ENCODE measurements at places on chromosomes 13 and 19. TPM values are rescaled to one million over a fixed set of nuclear protein-coding genes. Genes with fewer than 3 reads are reported as not detected.

Gene PEG3
- total RNA-seq = not detected

Gene C19orf85
- total RNA-seq = 0.29 TPM

Gene PLA2G4C
- 1.9 TPM for total RNA-seq

Gene ONECUT3
- total RNA-seq = not detected

Gene KIRREL2
- total RNA-seq = 0.73 TPM

Gene KCNJ14
- 1.1 TPM for total RNA-seq

Gene ZNF709
- total RNA-seq = 4.2 TPM

- H3K4me1 ChIP-seq = peaks cover 16% of the 10 kb centered on the region
- H3K27me3 ChIP-seq = peaks cover 65% of the 10 kb centered on the region
- no peaks in the 10 kb centered on the region for H3K36me3 ChIP-seq
- no peak overlapping the region for H3K27ac ChIP-seq
- peak; percentile 87 for DNase-seq
- H3K4me3 ChIP-seq = peak overlapping the region; percentile 63
Measured at GRCh38 chr19:13095393-13095784, 7.3 kb downstream of the LYL1 start.

- DNase-seq = peak; percentile 94
- H3K27ac ChIP-seq = no peak overlapping the region
- H3K4me3 ChIP-seq = no peak overlapping the region
- H3K27me3 ChIP-seq = no peaks in the 10 kb centered on the region
- peaks cover 22% of the 10 kb centered on the region for H3K36me3 ChIP-seq
- peaks cover 5% of the 10 kb centered on the region for H3K4me1 ChIP-seq
Measured at GRCh38 chr19:12796146-12797071, 5.1 kb downstream of the JUNB start.

GRCh38 chr13:94033830-94034642, 445.4 kb downstream of the DCT start:
- no peak overlapping the region for H3K27ac ChIP-seq
- H3K36me3 ChIP-seq = peaks cover 6% of the 10 kb centered on the region
- H3K4me3 ChIP-seq = no peak overlapping the region
- DNase-seq = no peak

GRCh38 chr13:66921437-66921836, 308.7 kb downstream of the PCDH9 start:
- no peaks in the 10 kb centered on the region for H3K27me3 ChIP-seq
- no peak overlapping the region for H3K27ac ChIP-seq
- no peaks in the 10 kb centered on the region for H3K4me1 ChIP-seq
- H3K36me3 ChIP-seq = no peaks in the 10 kb centered on the region
- no peak for DNase-seq

DNA sequence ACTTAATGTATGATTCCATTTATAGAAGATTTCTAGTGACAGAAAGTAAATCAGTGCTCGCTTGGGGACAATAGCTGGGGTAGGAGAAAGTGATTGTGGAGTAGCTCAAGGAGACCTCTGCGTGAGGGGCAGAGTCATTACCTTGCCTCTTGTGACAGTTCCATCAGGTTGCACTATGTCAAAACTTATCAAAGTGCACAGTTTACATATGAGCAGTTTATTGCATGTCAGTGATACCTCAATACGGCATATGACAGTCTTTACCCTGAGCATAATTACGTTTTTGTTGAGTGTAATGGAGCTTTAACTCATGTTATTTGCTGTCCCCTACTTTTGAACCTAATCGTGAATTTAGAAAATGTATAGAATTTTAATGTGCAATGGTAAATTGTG, 15.0 kb downstream of the ARHGEF7 start:
- no peaks in the 10 kb centered on the region for H3K36me3 ChIP-seq
- no peak for DNase-seq
- no peaks in the 10 kb centered on the region for H3K4me1 ChIP-seq

DNA sequence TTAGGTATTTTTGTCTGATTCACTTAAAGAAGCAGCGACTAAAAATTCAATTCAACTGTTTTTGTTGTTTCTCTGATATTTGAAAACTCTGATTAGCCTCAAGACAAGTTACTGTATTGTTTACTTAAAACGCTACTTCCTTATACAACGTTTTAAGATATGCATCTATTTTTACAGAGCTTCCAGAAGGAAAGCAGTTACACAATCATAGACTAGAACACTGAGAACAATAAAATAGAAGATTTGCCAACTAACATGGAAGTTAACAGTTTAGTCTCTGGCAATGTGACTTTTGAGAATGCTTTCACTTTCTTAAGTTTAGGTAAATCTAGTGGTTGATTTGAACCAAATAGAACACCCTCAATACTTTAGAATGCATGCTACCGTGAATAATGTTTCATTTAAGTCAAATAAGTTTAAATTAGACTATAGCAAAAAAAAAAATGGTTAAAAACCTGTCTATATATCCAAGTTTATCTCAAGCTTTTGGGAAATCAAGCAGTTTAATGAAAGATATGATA, 614.8 kb downstream of the DACH1 start:
- H3K27me3 ChIP-seq = no peaks in the 10 kb centered on the region
- H3K27ac ChIP-seq = no peak overlapping the region

GRCh38 chr19:18058208-18059009, 28.3 kb downstream of the IL12RB1 start:
- peak overlapping the region; percentile 62 for H3K4me3 ChIP-seq
- H3K4me1 ChIP-seq = no peaks in the 10 kb centered on the region
- H3K27me3 ChIP-seq = no peaks in the 10 kb centered on the region
